ENCODE measurements at places on chromosomes 12 and 14.

DNA sequence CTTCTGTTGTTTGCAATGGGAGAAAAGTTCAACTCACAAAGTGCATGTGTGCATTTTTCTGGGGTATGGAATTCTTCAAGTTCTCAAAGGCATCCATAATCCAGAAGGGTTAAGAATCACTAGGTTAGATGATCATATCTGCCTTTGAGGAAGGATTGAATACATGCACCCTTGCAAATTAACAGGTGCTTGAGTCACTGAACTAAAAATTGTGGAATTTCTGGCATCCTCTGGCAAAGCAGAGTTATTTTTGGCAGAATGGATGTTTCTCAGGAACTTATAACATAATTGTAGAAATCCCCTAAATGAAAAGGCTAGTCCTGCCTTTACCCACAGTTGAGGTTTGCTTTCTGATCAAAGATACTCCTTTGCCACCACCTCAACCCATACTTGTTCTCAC is 136.5 kb upstream of the DYRK2 start:
- no peak for DNase-seq

GRCh38 chr12:56087220-56087619 is 7.3 kb downstream of the ERBB3 start:
- no peak for DNase-seq

GRCh38 chr14:38367922-38368321 is 112.0 kb upstream of the CLEC14A start:
- DNase-seq: no peak

DNA sequence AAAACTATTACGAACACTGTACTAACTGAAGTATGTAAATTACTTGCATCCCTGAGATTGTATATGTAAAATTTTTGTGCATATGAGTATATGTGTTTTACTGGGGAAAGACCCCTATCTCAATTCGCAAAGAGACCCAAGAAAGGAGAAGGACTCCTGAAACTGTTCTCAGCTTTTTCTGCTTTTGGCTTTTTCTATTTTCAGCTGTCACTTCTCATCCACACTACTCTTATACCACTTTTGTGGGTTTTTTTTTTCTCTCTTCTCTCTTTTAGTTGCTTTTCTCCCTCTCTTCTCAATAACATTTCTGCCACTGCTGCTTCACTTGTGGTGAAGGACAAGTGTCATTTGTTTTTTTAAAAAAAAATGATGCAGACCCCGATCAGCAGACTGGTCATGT is 39.8 kb downstream of the NIN start:
- no peak for DNase-seq

- DNase-seq: no peak
Observed at GRCh38 chr14:77478796-77479195, 19.8 kb downstream of the ISM2 start.

DNA sequence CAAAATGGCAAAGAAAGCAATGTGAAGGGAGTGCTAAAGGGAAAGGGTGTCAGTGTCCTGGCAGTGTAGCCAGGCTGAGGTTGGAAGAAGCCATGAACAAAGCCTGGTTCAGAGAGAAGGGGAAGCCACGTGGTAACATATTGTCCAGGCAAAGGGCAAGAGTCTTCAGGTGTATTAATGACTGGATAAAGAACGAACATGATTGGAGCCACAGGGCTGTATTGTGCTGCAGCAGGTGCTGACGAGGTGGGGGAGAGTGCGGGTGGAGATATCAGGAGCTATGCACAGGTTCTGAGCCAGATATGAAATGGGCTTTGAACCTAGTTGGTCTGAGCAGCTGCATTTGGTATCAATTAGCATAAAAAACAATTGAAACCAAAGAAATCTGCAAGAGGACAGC is 18.6 kb upstream of the EMP1 start:
- DNase-seq: no peak

GRCh38 chr12:6923003-6923732 is 4.6 kb upstream of the ATN1 start:
- DNase-seq: no peak

DNA sequence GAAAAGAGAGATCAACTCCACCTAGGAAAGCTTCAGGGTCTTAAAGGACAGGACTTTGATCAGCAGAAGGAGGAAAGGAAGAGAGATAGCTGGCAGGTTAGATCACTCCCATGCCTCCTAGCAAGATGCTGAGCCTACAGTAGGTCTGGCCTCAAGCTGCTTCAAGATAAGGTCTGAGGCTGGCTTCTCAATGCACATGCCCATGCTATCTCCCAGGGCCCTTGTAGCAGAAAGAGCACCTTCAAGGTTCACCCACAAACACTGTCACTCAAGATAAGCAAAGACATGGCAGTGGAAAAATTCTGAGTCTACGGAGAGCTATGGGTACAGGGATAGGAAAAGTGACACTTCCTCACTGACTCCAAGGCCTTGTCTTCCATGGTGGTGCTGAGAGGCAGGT is 14.3 kb downstream of the REM2 start:
- DNase-seq: no peak

GRCh38 chr14:38870296-38870836 is 232.7 kb downstream of the SEC23A start:
- DNase-seq: no peak

GRCh38 chr12:81245907-81246570 is 168.2 kb downstream of the ACSS3 start:
- DNase-seq: no peak

DNA sequence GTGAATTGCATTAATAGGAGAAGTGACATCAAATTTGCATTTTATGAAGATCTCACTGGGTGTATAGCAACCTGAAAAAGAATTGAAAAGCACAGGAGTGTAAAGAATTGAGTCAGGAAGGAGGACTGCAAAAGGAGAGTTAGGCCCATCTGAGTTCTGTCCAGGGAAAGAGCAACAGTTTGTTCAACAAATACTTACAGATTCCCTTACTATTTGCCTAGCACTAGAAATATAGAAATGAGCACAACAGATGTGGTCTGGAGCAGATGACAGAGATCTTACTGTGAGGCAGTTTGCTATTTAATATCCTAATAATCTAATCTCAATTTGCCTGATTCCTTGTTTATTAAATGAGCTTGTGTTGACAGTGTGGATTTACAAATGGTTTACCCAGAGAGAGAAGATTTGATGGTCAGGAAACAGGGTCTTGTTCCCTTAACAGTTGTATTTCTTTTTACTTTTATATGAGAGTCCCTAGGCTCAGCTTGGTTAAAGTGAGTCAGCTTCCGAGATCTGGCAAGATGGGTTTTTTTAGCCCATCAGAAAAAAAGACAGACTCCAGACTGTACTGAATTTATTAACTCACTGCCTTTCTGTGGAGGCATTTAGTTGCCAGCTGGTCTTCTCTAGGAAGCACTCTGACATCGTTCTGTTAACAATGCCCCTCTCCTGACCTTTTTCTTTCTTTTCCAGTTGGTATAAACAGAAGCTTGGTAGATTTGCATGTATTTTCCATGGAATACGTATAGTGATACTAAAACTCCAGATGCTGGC is 229.7 kb downstream of the TTC6 start:
- no peak for DNase-seq

- DNase-seq: no peak
Observed at GRCh38 chr14:29892327-29892726, 35.3 kb downstream of the PRKD1 start.

DNA sequence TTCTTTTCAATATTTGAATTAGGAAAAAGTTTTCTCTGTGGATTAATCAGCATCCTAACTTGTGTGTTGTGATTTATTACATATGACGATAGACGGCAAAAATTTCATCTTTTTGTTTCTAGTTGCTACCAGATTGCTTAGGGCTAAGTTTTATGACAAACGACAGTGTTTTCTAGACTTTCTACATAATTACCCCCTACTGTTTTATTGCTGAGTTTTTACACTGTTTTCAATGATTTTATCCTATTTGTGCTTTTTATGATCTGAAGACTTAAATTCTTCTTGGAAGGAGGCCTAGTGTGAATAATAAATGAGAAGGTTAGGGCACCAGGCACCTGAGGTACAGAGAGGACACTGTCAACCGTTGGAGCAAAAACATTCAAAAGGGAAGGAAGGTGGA is 88.1 kb downstream of the TXNDC16 start:
- DNase-seq: no peak

DNA sequence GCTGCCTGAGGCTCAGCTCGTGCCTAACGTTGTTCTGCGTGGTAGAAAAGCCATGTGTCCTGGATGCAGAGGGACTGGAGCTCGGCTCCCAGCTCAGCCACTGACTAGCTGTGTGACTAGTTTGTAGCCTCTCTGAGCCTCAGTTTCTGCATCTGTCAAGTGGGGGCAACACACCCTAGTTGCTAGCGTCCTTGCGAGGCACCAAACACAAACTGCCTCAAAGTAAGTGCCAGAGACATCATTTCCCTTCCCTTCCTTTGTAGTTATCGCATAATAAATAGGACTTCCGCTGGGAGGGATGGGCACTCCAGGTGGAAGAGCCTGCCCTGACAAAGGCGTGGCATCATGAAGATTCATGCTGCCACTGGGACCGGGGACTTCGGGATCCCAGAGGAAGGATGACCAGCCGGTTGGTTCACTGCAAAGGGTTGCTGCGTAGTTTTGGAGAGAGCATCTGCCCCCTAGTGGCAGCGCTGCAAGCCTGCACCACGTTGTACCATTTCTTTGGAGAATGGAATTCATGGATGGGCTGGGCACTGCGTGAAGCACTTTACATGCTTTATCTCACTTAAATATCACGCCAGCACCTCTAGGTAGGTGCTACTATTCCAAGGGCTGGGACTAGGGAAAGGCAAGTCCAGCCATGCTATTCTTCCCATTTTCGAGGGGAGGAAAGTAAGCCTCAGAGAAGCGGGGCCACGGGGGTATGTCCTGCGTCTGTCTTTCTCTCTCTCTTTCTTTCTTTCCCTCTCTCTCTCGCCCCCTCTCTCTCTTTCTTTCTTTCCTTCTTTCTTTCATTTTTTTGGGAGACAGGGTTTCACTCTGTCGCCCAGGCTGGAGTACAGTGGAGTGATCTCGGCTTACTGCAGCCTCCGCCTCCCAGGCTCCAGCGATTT is 4.6 kb downstream of the CCDC197 start:
- peak; percentile 59 for DNase-seq

- DNase-seq: no peak
Observed at GRCh38 chr12:21248679-21249078, 86.0 kb downstream of the SLCO1A2 start.

DNA sequence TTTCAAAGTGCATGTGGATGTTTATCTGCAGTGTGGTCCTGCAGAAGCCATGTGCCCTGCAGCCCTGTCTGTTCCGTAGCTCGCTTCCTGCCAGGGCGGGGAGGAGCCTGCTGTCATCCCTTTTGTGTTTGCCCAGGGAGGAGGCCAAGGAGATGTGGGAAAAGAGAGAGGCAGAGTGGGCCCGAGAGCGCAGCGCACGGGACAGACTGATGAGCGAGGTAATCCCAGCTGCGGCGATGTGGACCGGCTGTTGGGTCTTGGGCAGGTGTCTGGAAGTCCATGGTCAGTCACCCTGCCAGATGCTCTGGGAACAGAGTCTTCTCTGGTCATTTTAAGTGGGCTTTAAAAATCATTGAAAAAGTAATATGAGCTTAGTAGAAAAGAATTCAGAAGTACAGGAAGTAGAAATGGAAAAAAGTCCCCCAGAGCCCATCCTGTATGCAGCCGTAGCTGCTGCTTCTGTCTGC is 12.8 kb downstream of the TCHP start:
- DNase-seq: peak; percentile 71

Data from right hindlimb (tissue), 1 donor.